ENCODE measurements at places on chromosomes 12 and 14. TPM values are rescaled to one million over a fixed set of nuclear protein-coding genes. Genes with fewer than 3 reads are reported as not detected.

The TMTC1 gene
- polyA plus RNA-seq, result not detected

The OAS3 gene
- polyA plus RNA-seq, result 0.82 TPM

The PAX9 gene
- 1.8 TPM for polyA plus RNA-seq

The PRH2 gene
- polyA plus RNA-seq, result not detected

The LAG3 gene
- 0.07 TPM for polyA plus RNA-seq

The B3GNT4 gene
- polyA plus RNA-seq, result 1.5 TPM

The PA2G4 gene
- 638 TPM for polyA plus RNA-seq

The RAD51AP1 gene
- 90.7 TPM for polyA plus RNA-seq

The CLEC4A gene
- not detected for polyA plus RNA-seq

The CLEC7A gene
- polyA plus RNA-seq, result not detected

The CCDC196 gene
- not detected for polyA plus RNA-seq

The NUAK1 gene
- polyA plus RNA-seq, result not detected

The AMHR2 gene
- polyA plus RNA-seq, result 19.3 TPM

The ACTR6 gene
- 44.9 TPM for polyA plus RNA-seq

The L3HYPDH gene
- 28.2 TPM for polyA plus RNA-seq

The BCAT1 gene
- polyA plus RNA-seq, result 59.1 TPM

The PIANP gene
- 0.07 TPM for polyA plus RNA-seq

The LIN7A gene
- not detected for polyA plus RNA-seq

The AQP2 gene
- not detected for polyA plus RNA-seq

The MLH3 gene
- 4.6 TPM for polyA plus RNA-seq

The MLEC gene
- polyA plus RNA-seq, result 45.3 TPM

The SLC38A4 gene
- polyA plus RNA-seq, result not detected

The IAPP gene
- not detected for polyA plus RNA-seq

The RIPK3 gene
- 0.61 TPM for polyA plus RNA-seq

The RPS6KL1 gene
- 11.6 TPM for polyA plus RNA-seq

The PFDN5 gene
- 707 TPM for polyA plus RNA-seq

The ATF1 gene
- 78.3 TPM for polyA plus RNA-seq

The E2F7 gene
- 7.3 TPM for polyA plus RNA-seq

The ITPK1 gene
- 28.7 TPM for polyA plus RNA-seq

The ADAM20 gene
- polyA plus RNA-seq, result not detected

The CLMN gene
- polyA plus RNA-seq, result 0.01 TPM

The PLCZ1 gene
- not detected for polyA plus RNA-seq

The MORN3 gene
- polyA plus RNA-seq, result 0.12 TPM

The TAS2R13 gene
- polyA plus RNA-seq, result not detected

The TMEM253 gene
- 0.23 TPM for polyA plus RNA-seq

The ATXN7L3B gene
- polyA plus RNA-seq, result 22.9 TPM

The ZDHHC22 gene
- polyA plus RNA-seq, result not detected

The KRT6B gene
- polyA plus RNA-seq, result not detected

The SPTB gene
- polyA plus RNA-seq, result 17.1 TPM

The MYH6 gene
- not detected for polyA plus RNA-seq

The KIF5A gene
- 17.7 TPM for polyA plus RNA-seq

The SIX6 gene
- not detected for polyA plus RNA-seq

The IL25 gene
- polyA plus RNA-seq, result not detected

The CELA1 gene
- polyA plus RNA-seq, result not detected

The KLRG1 gene
- 3.1 TPM for polyA plus RNA-seq
